Mesenteric fat pad (tissue), 1 donor: ENCODE measurements at places on chromosomes 2 and 18.

GRCh38 chr2:46923041-46923528, 7.5 kb upstream of the MCFD2 start:
- DNase-seq: no peak

- DNase-seq: no peak
These were observed 435.1 kb upstream of the CDH20 start for GRCh38 chr18:60898111-60898510.

GRCh38 chr2:30148850-30149249, 2.0 kb downstream of the YPEL5 start:
- DNase-seq: no peak

GRCh38 chr18:63603355-63603754, 16.2 kb downstream of the SERPINB13 start:
- DNase-seq: no peak

DNA sequence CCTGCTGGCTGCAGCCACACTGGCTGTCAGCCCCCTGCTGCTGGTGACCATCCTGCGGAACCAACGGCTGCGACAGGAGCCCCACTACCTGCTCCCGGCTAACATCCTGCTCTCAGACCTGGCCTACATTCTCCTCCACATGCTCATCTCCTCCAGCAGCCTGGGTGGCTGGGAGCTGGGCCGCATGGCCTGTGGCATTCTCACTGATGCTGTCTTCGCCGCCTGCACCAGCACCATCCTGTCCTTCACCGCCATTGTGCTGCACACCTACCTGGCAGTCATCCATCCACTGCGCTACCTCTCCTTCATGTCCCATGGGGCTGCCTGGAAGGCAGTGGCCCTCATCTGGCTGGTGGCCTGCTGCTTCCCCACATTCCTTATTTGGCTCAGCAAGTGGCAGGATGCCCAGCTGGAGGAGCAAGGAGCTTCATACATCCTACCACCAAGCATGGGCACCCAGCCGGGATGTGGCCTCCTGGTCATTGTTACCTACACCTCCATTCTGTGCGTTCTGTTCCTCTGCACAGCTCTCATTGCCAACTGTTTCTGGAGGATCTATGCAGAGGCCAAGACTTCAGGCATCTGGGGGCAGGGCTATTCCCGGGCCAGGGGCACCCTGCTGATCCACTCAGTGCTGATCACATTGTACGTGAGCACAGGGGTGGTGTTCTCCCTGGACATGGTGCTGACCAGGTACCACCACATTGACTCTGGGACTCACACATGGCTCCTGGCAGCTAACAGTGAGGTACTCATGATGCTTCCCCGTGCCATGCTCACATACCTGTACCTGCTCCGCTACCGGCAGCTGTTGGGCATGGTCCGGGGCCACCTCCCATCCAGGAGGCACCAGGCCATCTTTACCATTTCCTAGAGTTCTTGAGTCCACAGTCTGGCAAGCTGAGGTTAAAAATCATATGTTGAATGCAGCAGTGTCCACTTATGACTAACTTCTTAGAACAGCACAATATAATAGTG, 741 bp downstream of the GPR148 start:
- no peak for DNase-seq

DNA sequence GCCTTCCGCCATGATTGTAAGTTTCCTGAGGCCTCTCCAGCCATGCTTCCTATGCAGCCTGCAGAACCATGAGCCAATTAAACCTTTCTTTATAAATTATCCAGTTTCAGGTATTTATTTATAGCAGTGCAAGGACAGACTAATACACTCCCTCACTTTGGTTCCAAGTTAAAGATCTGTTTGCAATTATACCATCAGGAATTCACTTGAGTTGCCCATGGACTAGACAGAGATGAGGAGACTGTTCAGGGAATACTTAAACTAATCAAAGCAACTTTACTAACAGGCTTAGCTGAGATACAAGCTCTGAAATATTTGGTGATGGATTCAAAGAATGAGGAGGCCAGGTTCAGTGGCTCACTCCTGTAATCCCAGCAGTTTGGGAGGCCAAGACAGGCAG, 190.0 kb downstream of the MTCL1 start:
- DNase-seq: no peak

DNA sequence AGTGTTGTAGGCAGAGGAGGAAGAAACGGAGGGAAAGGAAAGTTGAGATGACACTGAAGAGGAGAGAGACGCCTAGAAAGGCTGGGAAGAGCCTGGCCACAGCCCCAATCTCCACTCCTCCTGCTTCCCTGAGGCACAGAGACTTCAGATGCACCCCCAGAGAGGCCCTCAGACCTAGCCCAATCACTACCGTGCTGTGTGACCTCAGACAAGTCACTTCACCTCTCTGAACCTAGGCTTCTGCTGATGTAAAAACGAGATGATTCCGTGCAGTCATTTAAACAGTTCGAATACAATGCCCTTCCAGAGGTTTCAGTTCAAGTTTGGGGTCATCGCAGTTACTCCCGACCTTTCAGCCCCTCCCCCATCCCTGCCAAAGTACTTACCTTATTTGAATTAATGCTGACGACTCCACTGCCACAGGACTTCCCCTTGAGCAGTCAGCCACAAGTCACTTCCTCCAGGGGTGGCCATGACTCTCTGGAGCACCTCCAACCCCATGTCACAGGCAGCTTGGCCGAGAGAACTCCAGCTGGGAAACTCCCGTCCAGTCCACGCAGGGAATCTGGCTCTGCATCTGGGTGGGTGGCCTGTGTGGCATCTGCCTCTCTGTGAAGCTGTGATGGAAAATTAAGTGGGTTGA, 105.2 kb upstream of the ID2 start:
- DNase-seq: peak; percentile 79

- DNase-seq: no peak
These were observed 528.3 kb downstream of the PARD3B start for GRCh38 chr2:205073433-205074020.

- DNase-seq: no peak
These were observed 46.8 kb upstream of the PTMA start for GRCh38 chr2:231661422-231662027.
